ENCODE measurements at places on chromosomes 5 and 9.

- no peak for DNase-seq
These were observed 57.4 kb upstream of the RANBP6 start for GRCh38 chr9:6072865-6073264.

DNA sequence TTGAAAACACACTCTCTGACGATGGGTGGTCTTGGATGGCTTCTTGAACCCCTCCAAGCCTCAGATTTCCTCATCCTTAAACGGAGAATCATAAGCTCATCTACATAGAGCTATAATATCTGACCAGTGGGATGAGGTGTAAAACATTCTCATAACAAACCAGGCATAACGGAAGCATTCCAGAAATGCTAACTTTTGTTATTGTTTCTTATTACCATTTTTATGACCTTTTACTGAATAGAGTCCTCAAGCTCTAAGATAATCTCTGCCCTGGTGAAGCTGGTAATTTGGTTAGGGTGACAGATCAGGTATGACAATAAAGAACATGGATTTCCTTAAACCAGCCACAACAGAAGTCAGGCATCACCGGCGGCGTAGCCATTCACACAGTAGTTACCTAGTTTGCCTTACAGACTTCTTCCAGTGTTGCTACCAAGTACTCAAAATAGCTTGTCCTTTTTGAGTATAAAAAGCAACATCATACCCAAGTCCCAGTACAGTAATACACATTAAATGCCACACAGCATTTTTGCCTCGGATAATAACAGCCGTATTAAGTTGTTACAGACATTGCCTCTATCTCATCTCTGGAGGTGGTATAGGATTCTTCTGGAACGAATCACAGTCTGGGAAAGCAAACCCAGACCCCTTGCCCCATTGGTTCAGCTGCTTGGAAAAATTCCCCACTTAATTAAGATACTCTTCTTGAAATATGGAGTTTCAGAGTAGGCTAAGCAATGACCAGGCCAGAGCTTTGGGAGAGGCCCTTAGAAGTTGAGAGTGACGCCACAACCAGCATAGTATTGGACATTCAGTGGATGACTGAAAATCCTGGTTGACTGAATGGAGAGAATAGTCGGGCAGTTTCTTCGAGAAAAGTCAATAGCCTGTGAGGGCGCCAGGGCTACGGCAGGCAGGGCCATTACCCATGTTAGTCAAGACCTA, 252.5 kb downstream of the SLIT3 start:
- no peak for DNase-seq

- DNase-seq = no peak
These were observed 21.9 kb upstream of the LAMC3 start for GRCh38 chr9:130987054-130987453.

- DNase-seq = peak; percentile 78
These were observed 51.4 kb downstream of the PFDN1 start for GRCh38 chr5:140251527-140251973.

DNA sequence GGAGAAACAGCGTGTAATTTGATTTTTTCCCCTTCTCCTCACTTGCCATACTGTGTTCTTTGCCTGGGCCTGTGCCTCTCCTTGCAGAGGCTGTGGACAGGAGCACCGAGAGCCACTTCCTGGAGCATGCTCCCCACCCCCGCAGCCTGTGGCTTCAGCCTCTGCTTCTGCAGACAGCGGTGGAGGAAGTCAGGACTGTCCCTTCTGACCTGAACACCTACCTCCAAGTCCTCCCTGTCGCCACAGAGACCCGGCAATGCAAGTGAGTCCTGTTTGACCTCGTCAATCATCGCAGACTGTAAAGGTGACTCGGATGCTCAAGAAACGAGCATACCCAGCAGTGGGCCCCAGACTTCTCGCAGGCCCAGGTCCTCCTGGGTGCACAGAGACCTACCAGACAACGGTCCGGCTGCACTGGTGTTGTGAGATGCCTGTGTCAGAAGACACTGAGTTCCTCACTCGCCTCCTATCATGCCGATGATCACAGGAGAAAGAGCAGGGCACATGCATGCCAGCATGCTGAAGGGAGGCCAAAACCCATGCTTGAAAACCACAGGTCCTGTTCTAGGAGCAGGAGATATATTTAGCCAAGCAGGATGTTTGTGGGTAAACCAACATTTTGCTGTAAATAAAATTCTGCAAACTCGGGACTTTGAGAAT, 198.8 kb downstream of the AUH start:
- DNase-seq = peak; percentile 88

- DNase-seq = no peak
These were observed 173.5 kb downstream of the FAM174A start for GRCh38 chr5:100708645-100709171.

- no peak for DNase-seq
These were observed 559.1 kb downstream of the CSNK1G3 start for GRCh38 chr5:124071039-124071438.

GRCh38 chr5:170442391-170442790, 53.2 kb upstream of the KCNMB1 start:
- no peak for DNase-seq

- DNase-seq = peak; percentile 53
These were observed 136.9 kb upstream of the FBN2 start for GRCh38 chr5:128674837-128675446.

GRCh38 chr9:4831119-4831518, 38.4 kb downstream of the RCL1 start:
- no peak for DNase-seq

GRCh38 chr9:21661626-21662025, 140.8 kb upstream of the MTAP start:
- DNase-seq = no peak

DNA sequence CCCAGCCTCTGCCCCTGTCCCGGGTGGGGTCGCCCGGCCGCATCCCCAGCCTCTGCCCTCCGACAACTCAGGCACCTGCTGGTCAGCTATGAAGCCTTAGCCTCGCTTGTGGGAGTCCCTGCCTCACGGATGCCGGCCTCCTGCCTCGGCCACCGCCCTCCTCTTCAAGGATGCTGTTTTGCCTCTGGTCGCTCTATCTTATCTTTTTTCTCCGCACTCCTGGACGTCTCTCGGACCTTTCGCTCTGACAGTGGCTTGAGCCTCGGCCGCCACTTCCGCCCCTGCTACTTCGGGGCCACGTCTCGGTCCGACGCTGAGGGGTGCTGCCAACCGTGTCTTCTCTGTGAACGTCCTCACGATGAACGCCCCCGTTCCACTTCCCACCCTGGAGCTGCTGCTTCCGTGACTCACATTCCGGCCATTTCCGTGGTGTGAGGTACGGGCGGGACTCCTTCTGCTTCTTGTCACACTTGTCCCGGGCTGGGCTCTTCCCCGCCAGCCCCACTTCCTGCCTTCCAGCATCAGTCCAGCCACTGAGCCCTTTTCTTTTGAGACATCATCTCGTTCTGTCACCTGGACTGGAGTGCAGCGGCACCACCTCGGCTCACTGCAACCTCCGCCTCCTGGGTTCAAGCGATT, 26.3 kb downstream of the SLC9A3 start:
- no peak for DNase-seq

- DNase-seq = no peak
These were observed 25.9 kb upstream of the ANKRD55 start for GRCh38 chr5:56259002-56259511.

DNA sequence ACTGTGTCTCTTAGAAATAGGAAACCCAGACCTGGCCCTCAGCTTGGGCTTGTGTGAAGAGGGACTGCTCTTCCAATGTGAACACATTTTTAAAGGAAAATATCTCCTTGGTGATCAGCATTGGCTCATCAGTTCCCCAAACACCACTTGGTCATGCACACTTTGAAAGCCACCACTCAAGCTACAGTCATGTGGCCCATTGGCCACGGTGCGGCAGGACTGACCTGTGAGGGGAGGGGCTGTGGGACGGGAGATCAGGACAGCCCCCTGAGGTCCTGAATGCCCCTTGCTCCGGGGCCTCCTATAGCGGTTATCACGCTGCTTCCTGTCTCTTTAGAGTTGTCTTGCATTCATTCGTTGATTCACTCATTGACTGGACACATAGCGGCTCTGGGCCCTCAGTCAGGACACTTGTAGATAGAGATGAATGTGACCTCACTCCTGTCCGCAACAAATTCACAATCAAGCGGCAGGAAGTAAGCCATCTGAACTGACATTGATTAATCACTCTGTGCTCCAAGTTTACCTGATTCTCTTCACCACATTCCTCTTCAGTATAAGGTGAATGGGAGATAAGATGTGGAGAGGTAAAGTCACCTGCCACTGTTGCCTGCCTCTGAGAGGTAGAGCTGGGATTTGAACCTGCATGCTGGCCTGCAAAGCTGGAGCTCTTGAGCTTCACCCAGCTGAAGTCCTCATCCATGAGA, 73.1 kb downstream of the COL15A1 start:
- DNase-seq = no peak

- no peak for DNase-seq
These were observed 1.3 kb upstream of the PTPDC1 start for GRCh38 chr9:94082956-94083355.

GRCh38 chr9:93263334-93264229, 79.6 kb downstream of the WNK2 start:
- no peak for DNase-seq

DNA sequence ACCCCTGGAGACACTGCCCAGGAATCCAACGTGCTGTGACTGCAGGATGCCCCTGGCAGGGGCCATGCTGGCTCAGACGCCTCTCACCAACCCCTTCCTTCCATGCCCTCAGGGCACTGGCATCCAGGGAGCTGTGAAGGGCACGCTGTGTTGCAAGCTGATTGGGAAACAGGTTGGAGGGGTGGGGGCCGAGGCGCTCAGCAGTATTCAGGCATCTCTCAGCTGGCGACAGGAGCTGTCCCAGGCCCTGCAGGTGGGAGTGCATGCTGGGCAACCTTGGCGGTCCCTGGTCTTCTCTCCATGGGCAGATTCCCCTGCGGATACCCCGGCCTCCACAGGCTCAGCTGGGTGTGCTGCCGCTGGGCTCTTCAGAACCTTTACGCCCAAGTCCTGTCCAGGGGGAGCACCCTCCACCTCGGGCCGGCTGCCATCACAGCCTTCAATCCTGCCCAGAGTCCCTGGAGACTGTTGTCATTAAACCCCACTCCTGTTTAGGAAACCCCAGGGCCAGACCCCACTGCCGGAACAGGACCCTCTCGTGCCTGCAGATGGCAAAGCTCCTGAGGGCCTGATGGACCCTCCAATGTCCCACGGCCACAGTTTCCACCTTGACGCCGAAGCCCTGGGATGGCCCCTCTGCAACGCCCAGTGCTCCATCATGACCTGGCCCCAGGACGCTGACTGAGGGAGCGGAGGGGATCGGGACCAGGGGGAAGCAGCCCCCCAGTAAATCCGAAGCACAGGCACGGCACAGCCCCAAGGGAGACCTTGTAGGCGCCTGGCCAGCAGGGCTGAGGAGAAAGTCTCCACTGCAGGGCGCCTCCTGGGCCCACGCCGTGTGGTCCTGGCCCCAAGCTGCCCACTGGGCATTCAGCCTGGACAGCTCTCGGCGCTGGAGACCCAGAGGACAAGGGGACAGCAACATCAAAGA, 9.3 kb downstream of the TPPP start:
- peak; percentile 40 for DNase-seq

DNA sequence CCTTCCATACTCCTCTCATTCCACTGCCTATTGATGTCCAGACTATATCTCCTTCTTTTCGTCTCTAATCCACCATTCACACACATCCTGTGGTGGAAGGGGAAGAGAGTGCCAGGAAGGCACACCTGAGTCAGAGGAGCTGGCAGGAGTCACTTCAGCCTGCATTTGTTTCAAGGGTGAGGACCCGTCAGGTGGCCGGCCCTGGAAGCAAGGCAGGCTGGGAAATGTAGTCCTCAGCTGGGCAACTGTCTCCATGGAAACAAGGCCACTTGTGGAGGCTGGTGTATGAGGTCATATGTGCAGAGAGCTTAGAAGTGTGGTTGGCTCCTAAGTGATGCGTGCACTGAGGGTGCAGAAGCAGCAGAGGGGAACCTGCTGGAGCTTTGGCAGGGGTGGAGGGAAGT, 278.4 kb downstream of the NSG2 start:
- DNase-seq = no peak

DNA sequence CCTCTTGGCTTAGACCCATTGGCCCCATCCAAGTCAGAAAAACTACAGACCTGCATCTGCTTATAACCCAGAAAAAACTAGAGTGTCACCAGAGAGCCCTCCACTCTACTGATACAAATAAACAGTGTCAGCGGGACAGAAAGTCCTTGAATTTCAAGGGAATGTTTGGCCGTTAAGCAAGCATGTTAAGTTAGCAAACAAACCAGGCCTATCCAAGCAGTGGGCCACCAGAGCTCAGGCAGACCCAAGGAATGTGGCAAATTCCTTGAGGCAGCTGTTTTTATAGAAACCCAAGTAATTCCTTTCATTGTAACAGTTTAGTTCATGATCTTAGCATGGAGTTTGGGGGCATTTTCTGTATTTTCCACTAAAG, 70.9 kb downstream of the PRLR start:
- no peak for DNase-seq

- no peak for DNase-seq
These were observed 75.4 kb upstream of the ARAP3 start for GRCh38 chr5:141757402-141757801.

DNA sequence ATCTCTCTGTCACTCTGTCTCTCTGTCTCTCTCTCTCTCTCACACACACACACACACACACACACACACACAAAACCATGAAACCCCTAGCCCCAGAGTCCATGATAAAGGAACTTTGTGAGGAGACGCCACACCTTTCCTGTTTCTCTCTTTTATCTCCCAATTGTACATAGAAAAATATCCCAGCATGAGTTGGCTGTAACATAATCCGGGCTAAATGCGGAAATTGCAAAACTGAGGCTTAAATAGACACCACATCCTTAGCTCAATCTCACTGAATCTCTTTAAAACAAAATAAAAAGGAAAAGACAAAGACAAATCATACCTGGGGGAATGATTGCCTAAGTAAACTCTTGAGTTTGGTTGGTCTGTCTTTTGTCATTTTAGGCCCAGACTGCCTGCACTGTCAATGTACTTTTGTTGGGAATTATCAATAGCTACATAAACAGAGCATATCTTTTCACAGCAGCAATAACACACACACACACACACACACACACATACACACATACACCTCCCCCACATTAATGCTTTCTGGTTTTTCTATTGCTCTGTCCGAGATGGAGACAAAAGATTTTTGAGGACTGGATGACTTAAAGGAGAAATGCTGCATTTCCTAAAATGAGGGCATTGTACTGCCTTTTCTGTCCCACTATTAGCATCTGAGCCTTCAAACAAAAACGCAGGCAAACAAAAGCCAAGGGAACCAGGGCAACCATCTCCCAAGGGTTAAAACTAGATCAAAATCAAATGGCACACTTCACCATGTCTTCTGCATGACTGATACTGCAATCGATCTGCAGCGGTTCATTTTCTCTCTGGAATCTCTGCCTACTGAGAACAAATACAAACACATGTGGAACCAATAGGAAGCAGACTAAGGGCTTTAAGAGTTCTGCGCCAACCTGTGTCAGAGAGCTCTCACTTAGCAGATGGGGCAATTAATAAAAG, 321.5 kb downstream of the NFIB start:
- DNase-seq = no peak
